Sigmoid colon (tissue), 7 donors: ENCODE measurements at places on chromosomes 7 and 10. TPM values are rescaled to one million over a fixed set of nuclear protein-coding genes. Genes with fewer than 3 reads are reported as not detected.

Gene TMEM225B
- 0.41 TPM for total RNA-seq

Gene KIF5B
- 199 TPM for total RNA-seq

Gene UPK3BL2
- total RNA-seq: 3.6 TPM

Gene RHBDD2
- 30.3 TPM for total RNA-seq

Gene SDHAF3
- total RNA-seq: 13.2 TPM

Gene PRF1
- total RNA-seq: 1.4 TPM

Gene ELMO1
- 33.9 TPM for total RNA-seq

Gene MRPS33
- 17.5 TPM for total RNA-seq

Gene PAX2
- not detected for total RNA-seq

DNA sequence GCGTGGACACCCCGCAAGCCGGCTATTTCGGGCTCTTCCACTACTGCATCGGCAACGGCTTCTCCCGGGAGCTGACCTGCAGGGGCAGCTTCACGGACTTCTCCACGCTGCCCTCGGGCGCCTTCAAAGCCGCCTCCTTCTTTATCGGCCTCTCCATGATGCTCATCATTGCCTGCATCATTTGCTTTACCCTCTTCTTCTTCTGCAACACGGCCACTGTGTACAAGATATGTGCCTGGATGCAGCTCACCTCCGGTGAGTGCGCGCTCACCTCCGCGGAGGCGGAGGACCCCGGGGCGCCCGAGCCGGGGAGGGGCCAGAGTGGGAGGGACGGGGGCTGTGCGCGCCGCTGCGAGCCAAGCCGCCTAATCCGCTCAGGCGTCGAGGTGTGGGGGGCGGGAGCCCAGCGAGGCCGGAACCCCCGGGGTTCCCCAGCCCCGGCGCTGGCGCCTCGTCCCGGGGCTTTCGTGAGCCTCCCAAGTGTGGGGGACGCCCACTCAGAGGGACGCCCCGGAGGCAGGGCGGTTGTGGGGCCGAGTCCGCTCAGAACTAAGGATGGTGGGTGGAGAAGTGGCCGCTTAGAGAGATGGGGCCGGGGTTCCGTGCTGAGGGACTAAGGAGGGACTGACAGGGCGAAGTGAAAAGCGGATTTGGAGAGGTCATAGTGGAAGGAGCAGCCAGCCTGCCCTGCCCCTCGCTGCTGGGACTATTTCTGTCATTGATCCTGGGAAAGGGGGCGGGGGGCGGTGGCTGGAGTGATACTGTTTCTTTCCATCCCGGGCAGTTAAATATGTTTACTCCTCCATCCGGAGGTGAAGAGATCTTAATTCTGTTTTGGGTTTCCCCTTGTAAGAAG lies 795 bp downstream of the LHFPL3 start:
- peaks cover 13% of the 10 kb centered on the region for H3K27me3 ChIP-seq
- peaks cover 15% of the 10 kb centered on the region for H3K4me1 ChIP-seq
- DNase-seq: no peak
- H3K27ac ChIP-seq: no peak overlapping the region
- peak overlapping the region; percentile 34 for H3K4me3 ChIP-seq

GRCh38 chr7:120865191-120865981 lies 7.4 kb upstream of the TSPAN12 start:
- no peak for DNase-seq
- no peaks in the 10 kb centered on the region for H3K36me3 ChIP-seq
- no peaks in the 10 kb centered on the region for H3K4me1 ChIP-seq
- H3K27ac ChIP-seq: no peak overlapping the region

GRCh38 chr7:42673951-42674350 lies 237.9 kb downstream of the C7orf25 start:
- peaks cover 68% of the 10 kb centered on the region for H3K4me1 ChIP-seq
- H3K27me3 ChIP-seq: no peaks in the 10 kb centered on the region
- DNase-seq: no peak

GRCh38 chr7:49367072-49367471 lies 406.4 kb upstream of the VWC2 start:
- H3K27me3 ChIP-seq: no peaks in the 10 kb centered on the region
- H3K36me3 ChIP-seq: no peaks in the 10 kb centered on the region
- no peak overlapping the region for H3K4me3 ChIP-seq
- no peak overlapping the region for H3K27ac ChIP-seq
- no peak for DNase-seq

GRCh38 chr10:48803801-48804584 lies 119.3 kb downstream of the WDFY4 start:
- no peaks in the 10 kb centered on the region for H3K36me3 ChIP-seq
- H3K4me1 ChIP-seq: no peaks in the 10 kb centered on the region
- H3K27me3 ChIP-seq: no peaks in the 10 kb centered on the region
- H3K27ac ChIP-seq: no peak overlapping the region

GRCh38 chr7:159105832-159106811 lies 38.5 kb downstream of the VIPR2 start:
- H3K4me1 ChIP-seq: peaks cover 10% of the 10 kb centered on the region
- no peak overlapping the region for H3K27ac ChIP-seq
- peak; percentile 49 for DNase-seq
- H3K36me3 ChIP-seq: no peaks in the 10 kb centered on the region

DNA sequence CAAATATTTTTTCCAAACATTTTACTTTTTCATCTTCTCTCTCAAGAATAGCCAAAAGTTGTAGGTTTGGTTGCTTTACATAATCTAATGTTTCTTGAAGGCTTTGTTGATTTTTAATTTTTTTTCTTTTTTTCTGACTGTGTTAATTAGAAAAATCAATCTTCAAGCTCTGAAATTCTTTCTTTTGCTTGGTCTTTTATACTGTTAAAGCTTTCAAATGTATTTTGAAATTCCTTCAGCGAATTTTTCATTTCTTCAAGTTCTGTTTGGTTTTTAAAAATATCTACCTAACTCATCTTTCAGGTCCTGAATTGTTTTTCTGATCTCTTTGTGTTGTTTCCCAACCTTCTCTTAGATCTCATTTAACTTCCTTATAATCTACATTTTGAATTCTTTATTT lies 109.3 kb downstream of the SLC25A40 start:
- H3K27ac ChIP-seq: no peak overlapping the region
- no peaks in the 10 kb centered on the region for H3K36me3 ChIP-seq
- no peak for DNase-seq
- no peak overlapping the region for H3K4me3 ChIP-seq
- H3K4me1 ChIP-seq: no peaks in the 10 kb centered on the region
- no peaks in the 10 kb centered on the region for H3K27me3 ChIP-seq

GRCh38 chr10:116382290-116382689 lies 45.4 kb upstream of the PNLIPRP3 start:
- H3K27ac ChIP-seq: no peak overlapping the region
- DNase-seq: no peak
- H3K27me3 ChIP-seq: no peaks in the 10 kb centered on the region
- H3K4me1 ChIP-seq: no peaks in the 10 kb centered on the region
- H3K4me3 ChIP-seq: no peak overlapping the region

GRCh38 chr7:360454-361100 lies 70.6 kb downstream of the FOXL3 start:
- peaks cover 23% of the 10 kb centered on the region for H3K27me3 ChIP-seq
- H3K27ac ChIP-seq: no peak overlapping the region
- H3K36me3 ChIP-seq: no peaks in the 10 kb centered on the region
- peak; percentile 48 for DNase-seq

DNA sequence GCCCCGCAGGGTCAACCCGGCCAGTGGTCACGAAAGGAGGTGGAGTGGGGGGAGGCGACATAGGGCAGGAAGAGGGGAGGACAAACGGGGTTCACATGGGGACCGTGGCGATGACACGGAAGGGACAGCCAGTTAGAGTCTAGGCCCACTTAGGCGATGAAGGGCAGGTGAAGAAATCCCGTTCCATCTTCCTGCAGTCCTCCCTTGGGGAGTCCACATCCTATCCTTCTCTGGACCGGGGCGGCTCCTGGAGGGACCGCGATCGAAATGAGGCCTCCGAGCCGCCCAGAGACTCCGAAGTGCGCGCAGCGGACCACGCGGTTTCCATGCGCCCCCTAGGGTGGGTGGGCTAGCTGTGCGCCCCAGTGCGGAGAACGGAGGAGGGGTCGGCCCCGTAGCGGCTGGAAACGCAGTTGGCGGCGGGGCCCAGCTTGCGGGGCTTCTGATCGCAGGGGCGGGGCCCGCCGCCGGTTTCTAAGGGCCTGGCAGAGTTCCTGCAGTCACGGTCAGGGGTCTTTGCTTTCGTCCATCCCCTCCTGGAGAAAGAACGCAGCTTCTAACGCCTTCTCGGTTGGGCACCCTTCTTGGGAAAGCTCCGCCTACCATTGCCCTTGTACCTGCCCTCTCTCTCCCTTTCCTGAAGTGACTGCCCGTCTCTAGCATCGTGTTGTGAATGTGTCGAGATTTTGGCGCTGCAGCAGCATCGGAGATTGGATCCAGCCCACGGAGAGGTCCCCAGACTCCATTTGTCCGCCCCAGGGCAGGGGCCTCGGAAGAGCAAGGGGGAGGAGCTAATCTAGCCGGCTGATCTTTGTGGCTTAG lies 17.9 kb upstream of the TMEM225B start:
- H3K27ac ChIP-seq: peak overlapping the region; percentile 50
- DNase-seq: no peak
- H3K27me3 ChIP-seq: no peaks in the 10 kb centered on the region
- no peaks in the 10 kb centered on the region for H3K36me3 ChIP-seq
- peaks cover 8% of the 10 kb centered on the region for H3K4me1 ChIP-seq
- H3K4me3 ChIP-seq: peak overlapping the region; percentile 62
